ENCODE measurements at places on chromosomes 3 and 15.

GRCh38 chr3:152466784-152467183 lies 198.1 kb downstream of the MBNL1 start:
- DNase-seq: peak; percentile 87

DNA sequence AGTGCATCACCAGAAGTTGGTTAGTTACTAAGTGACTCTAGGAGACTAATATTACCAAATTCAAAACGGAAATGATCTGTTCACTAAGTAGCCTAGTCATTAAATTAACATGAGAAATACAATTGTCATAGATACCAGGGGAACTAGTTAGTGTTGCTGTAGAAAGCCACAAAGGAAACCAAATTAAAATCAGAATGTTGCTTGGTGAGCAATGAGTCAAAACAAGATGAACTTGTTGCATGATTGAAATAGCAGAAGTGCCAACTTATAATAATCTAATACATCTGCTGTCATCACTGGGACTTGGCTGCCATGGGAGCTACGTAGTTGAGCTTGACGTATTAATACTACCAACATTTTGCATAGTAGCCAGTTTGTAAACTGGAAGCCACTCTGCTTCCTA lies 458.1 kb downstream of the DIPK2A start:
- DNase-seq: peak; percentile 13

DNA sequence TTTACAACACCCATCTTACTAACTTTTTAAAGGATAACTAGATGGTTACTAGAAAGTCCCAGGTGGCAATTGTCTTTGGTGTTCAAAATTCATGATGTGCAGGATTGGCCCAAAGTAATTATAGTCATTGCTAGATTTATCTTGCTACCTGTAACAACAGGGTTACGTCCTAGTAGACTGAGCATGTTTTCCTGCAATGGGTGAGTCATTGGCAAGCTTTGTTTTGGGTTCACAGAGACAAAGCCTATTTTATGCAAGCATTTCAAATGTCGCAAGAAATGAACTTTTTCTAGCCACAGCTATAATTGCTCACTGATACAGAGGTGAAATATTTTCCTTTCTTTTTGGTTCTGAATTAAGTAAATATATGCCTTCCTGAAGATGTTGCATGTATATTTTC lies 267.6 kb downstream of the AGBL1 start:
- no peak for DNase-seq

- no peak for DNase-seq
Measured at GRCh38 chr3:69137005-69137404, 14.6 kb upstream of the LMOD3 start.

GRCh38 chr15:101536875-101537405 lies 47.4 kb upstream of the PCSK6 start:
- no peak for DNase-seq

- DNase-seq: no peak
Measured at GRCh38 chr15:94246016-94246415, 14.7 kb downstream of the MCTP2 start.

DNA sequence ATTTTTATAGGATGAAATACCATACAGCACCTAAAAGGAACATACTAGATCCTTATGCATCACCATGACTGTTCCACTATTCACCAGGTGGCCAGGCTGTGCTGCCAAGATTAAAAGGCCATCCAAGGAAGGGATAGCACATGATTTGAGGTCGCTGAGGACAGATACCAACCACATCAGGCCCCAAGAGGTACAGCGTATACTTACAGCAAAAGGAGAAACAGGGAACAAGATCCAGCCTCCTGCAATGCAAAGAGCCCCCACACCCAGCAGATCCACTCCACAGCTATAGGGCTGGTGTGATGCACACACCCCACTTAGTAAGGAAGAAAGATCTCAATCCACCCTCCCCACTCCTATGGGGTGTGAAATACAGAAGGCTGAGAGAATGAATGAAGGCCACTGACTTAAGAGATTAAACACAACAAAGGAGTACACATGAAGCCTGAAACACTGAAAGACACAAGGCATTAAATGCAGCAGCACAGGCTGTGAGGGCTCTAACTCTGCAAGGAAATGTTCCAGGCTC lies 32.0 kb upstream of the ZNF445 start:
- DNase-seq: no peak

GRCh38 chr3:141729240-141729639 lies 8.9 kb upstream of the RNF7 start:
- no peak for DNase-seq

DNA sequence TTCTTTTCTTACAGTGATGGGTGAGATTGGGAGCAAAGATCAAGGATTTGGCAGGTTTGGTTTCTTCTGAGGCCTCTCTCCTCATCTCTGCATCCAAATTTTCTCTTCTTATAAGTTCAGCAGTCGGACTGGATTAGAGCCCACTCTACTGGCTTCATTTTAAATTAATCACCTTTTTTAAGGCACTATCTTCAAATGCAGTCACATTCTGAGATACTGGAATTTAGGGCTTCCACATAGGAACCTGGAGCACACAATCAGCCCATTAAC lies 56.5 kb upstream of the PLSCR4 start:
- no peak for DNase-seq

DNA sequence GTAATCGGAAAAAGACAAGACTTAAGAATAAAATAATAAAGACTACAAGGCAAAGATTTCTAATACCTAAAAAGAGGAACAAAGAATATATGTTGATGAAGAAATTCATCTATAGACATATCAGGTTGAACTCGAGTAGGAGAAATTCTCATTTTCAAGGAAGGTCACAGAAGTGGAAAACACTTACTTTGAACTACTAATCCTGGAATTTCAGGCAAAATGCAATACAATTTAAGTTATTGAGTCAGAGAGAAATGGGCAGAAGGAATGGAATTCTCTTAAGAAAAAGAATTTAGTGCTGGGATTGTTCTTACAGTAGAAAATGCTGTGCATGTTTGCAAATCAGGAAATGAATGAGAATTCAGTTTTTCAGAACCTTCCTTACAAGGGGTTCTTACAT lies 135.9 kb upstream of the TGFBR2 start:
- peak; percentile 83 for DNase-seq

DNA sequence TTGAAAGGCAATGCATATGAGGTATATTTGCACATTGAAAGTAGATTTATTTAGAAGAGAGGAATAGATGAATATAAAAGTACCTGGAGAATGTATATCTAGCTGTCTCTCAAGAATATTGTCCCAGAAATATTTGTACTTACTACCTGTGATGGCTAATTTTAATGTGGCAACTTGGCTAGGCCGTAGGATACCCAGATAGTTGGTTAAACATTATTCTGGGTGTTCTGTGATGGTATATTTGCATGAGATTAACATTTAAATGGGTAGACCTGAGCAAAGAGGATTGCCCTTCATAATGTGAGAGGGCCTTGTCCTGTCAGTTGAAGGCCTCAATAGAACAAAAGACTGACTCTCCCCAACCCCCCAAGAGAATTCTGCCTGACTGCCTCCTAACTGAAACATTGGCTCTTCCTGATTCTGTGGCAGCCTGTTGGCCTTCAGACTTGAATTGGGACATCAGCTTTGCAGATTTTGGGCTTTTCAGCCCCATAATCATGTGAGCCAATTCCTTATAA lies 69.4 kb upstream of the FILIP1L start:
- no peak for DNase-seq

GRCh38 chr15:78937132-78937739 lies 7.6 kb downstream of the CTSH start:
- no peak for DNase-seq

DNA sequence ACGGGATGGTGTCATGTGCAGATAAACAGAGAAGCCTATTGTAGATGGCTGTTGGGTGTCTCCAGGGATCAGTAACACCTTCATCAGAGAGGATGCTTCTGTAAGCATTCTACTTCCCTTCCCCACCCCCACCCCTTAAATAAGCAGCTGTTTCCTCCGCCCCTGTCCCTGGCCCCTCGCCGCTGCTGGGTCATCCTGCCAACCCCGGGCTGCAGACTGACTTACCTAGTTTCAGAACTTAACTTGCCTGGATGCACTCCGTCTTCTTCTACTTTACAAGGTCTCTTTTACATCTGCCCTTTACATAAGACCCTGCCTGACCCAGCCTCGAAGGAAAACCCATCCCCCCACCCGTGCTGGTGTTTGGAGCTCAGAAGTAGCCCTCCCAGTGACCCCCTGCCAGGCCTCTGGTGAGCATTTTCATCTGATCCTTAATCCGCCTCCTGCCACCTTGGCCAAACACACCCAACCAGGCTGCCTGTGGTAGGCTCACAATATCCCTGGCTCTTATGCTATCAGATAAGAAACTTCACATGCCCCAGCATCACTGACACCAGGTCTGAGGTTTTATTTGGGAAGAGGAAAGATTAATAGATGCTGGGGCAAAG lies 103.0 kb upstream of the HES1 start:
- no peak for DNase-seq

GRCh38 chr3:100401674-100402041 lies 319 bp downstream of the LNP1 start:
- DNase-seq: peak; percentile 34

- no peak for DNase-seq
Measured at GRCh38 chr15:66290518-66290917, 2.9 kb upstream of the DIS3L start.

DNA sequence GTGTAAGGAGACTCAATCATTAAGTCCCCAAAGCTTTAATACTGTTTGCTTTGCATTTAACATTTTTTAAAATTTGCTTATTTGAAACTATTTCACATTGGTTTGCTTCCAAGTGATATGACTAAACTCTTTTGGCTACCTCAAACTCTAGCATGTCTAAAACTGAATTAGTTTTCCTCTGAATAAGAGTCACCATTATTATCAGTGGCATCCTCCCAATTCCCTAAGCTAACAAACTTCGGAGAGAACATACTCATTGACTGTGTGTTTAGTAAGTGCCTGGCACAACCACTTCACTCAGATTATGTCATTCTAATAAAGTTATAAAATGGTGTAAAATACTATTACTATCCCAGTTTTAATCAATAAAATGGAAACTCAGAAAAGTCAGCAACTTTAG lies 21.9 kb downstream of the ATOSA start:
- peak; percentile 72 for DNase-seq

DNA sequence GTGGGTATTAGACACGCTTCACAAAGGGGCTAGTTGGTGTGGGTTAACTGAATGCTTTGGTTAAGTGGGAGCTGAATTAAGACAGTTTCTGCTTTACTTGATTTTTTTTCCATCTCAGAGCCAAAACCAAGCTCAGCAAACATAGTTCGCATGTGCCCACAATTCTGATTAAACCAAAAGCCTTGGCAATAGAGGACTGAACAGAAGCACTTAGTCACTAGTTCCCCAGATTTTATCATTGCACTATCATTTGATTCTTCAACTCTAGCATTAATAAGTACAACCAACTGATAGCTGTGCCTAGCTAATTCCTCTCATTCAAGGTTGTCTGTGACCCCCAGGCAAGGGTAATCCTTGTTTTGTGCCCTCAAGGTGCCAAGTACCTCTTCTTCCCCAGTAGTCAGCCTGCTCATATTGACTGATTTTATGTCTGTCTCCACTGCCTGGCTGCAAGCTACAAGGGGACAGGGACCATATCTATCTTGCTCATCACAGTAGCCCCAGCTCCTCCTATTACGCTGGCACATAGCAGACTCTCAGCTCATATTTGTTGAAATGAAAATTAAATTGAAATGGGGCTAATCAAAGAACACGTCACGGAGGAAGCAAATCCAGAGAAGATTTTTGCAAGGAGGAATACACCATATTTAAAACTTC lies 9.9 kb upstream of the ARHGEF3 start:
- DNase-seq: no peak

DNA sequence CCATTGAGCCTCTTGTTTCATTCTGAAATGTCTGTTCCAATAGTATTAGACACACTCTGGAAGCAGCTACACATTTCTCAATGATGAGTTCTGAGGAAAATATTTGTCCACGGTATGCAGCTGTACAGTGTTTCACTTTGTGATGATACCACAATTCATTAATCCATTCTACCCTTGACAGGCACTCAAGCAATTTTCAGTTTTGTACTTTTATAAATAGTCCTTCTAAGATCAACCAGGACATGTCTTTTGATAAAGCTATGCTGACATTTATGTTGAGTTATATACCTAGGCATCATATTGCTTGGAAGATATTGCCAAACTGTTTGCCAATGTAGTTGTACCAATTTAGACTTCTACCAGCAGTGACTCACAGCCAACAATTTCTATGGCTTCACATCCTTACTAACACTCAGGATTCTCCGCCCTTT lies 165.1 kb upstream of the COL8A1 start:
- DNase-seq: peak; percentile 91

DNA sequence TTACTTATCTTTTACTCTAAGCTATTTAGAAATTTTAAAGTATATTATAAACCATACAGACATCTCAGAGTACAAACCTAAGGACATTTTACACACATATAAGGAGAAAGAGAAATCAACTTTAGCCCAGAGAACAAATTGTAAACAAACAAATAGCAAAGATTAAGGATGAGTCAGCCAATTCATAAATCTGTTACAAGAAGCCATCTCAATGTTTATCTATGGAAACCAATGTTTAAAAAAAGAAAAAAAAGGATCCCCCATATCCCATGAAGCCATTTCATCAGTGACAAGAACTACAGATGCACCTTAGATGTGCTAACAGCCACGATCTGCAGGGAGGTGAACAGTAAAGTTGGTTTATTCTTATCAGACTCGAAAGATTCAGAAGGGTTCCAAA lies 437.1 kb downstream of the SHQ1 start:
- no peak for DNase-seq

DNA sequence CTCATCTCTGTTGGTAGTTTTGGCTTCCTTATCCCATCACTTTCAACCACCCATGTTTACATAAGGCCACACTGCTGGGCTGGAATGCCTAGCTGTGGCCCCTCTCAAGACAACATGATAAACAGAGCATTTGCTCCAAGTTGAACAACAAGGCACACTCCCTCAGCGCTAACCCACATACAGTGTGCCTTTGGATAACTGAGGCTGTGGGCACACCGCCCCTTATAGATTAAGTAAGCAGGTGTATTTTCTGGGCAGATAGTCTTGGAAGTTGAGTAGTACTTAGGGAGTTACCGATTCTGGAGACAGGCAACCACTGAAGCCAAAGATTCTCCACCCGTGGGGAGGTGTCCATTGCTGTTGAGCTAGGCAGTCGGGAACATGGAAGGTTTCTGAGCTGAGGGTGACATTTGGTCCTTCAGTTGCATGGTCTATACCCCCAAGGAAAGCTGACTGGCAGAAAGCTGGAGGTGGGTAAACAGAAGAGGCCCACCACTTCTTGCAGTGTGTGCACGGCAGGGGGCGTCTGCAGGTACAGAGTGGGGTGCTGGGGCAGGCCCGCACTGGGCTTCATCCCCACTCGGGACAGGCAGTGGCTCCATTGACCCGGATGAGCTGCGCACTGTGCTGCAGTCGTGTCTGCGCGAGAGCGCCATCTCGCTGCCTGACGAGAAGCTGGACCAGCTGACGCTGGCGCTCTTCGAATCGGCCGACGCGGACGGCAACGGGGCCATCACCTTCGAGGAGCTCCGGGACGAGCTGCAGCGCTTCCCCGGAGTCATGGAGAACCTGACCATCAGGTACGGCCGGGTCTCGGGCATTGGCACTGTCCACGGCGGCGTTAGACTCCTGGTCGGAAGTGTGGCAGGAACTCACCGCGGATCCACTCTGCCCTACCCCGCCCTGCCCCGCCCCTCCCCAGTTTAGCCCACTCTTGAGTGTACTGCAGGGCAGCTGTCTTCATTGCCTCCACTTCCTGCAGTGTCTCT lies 16.8 kb downstream of the NOX5 start:
- DNase-seq: peak; percentile 25

- DNase-seq: no peak
Measured at GRCh38 chr3:43043793-43044192, 62.1 kb downstream of the POMGNT2 start.

GRCh38 chr3:30457726-30458125 lies 148.7 kb upstream of the TGFBR2 start:
- no peak for DNase-seq

Measured in AG10803 (cell line).